ENCODE measurements at places on chromosomes 7 and 10. TPM values are rescaled to one million over a fixed set of nuclear protein-coding genes. Genes with fewer than 3 reads are reported as not detected.

- peaks cover 2% of the 10 kb centered on the region for H3K36me3 ChIP-seq
- H3K27me3 ChIP-seq: no peaks in the 10 kb centered on the region
- peak overlapping the region; percentile 80 for H3K4me3 ChIP-seq
Measured at GRCh38 chr7:77802557-77803405, 4.2 kb downstream of the PHTF2 start.

Gene SPDYE8
- total RNA-seq: not detected

Gene DPY19L1
- 19.4 TPM for total RNA-seq

DNA sequence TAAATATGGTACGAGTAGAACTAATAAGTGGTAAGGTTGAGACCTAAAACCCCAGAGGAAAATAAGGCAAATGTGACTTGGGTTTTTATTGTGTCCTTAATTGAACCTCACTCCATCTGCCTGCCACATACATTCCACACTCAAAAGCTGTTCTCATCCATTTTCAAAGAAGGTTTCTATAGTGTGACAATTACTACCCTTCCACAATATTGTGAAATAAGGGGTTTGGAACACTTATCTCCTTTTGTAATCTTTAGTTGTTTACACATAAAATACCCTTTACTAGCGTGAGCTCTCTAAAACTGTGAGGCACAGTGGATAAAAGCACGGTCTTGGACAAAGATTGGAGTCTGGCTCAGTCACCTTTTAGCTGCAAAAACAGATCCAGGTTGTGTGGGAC lies 166.6 kb downstream of the THSD7A start:
- H3K27me3 ChIP-seq: no peaks in the 10 kb centered on the region
- no peak for DNase-seq
- H3K4me3 ChIP-seq: no peak overlapping the region
- H3K4me1 ChIP-seq: no peaks in the 10 kb centered on the region

- no peaks in the 10 kb centered on the region for H3K27me3 ChIP-seq
- no peak overlapping the region for H3K4me3 ChIP-seq
- H3K4me1 ChIP-seq: no peaks in the 10 kb centered on the region
- no peaks in the 10 kb centered on the region for H3K36me3 ChIP-seq
- no peak overlapping the region for H3K27ac ChIP-seq
- DNase-seq: no peak
Measured at GRCh38 chr10:76558996-76559891, 1078.4 kb downstream of the KCNMA1 start.

DNA sequence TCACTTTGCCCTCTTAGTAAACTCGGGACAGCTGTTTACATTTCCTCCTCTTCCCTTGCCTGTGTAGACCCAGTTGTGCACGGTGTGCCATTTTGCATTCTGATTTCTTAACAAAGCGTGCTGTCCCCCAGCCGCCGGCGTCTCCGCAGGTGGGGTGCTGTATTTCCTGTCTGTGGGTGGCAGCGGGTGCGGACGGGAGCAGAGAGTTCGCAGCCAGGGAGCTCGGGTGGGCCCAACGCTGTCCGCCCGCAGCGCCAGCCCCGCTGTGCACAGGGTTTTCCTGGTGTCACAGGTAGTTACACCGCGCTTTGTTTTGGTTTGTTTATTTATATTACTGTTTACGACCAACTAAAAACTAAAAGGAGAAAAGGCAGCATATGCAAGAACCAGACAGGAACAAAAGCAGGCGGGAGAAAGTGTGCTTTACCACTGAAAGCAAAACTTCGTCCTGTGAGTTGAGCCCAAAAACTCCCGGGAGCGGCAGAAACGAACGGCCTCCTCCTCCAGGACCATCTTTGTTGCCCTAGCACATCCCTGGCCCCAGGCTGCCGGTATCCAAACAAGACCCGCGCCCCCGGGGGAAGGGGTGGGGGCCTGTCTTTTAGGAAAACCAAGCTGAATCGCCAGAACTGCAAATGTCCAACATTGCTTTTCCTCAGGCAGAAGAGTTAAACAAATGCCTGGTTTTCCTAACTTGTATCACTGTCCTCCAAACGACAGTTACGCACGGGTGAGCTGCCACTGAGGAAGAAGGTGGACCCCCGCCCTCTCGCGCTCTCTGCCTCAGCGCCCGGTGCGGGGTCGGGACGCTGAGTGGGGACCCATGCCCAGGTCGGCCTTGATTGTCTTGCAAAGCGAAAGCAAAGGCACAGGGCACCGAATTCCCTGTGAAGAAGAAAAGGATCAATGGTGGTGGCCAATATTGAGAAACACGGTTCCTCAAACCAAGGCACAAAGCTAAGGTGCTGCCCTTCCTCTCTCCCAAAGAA lies 45.9 kb upstream of the DRGX start:
- peaks cover 3% of the 10 kb centered on the region for H3K36me3 ChIP-seq
- H3K27ac ChIP-seq: no peak overlapping the region
- peak overlapping the region; percentile 62 for H3K4me3 ChIP-seq
- no peaks in the 10 kb centered on the region for H3K27me3 ChIP-seq
- no peak for DNase-seq
- H3K4me1 ChIP-seq: peaks cover 3% of the 10 kb centered on the region

DNA sequence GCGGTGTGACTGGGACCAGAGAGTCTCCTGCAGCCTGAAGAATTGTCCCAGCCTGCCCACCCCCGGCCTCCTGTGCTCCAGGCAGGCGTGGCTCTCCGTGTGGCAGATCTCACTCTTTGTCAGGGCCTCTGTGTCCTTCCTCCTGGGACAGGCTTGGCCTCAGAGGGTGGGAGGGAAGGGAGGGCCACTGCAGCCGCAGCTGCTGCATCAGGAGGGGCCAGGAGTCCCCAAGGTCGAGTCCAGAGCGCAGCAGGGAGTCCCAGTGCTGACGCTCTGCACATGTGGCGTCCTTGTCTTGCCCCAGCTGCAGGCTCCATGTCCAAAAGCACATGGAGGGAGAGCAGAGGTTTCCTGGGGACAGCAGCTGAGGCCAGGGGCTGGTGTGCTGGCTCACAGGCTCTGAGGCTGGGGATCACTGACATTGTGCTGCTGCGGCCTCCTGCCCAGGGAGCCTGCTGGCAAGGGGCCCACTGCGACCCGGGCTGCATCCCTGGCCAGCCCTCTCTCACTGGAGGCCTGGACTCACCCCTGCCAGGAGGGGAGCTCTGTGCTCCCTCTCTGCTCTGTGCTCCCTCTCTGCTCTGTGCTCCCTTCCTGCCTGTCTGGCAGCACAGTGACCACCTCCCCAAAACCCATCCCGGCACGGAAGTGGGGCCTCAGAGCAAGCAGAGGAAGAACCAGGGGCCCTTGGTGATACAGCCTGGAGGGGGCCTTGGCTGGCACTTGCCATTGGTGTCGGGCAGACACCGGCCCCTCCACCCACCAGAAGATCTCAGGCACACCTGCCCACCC lies 114.6 kb upstream of the RET start:
- H3K27me3 ChIP-seq: peaks cover 9% of the 10 kb centered on the region
- DNase-seq: no peak
- no peak overlapping the region for H3K4me3 ChIP-seq
- no peak overlapping the region for H3K27ac ChIP-seq
- H3K4me1 ChIP-seq: peaks cover 3% of the 10 kb centered on the region
- no peaks in the 10 kb centered on the region for H3K36me3 ChIP-seq

GRCh38 chr7:55432939-55433784 lies 68.0 kb downstream of the LANCL2 start:
- H3K4me1 ChIP-seq: peaks cover 18% of the 10 kb centered on the region
- H3K4me3 ChIP-seq: no peak overlapping the region
- no peaks in the 10 kb centered on the region for H3K36me3 ChIP-seq
- no peak for DNase-seq
- H3K27me3 ChIP-seq: no peaks in the 10 kb centered on the region

Gene LRMDA
- total RNA-seq: not detected

DNA sequence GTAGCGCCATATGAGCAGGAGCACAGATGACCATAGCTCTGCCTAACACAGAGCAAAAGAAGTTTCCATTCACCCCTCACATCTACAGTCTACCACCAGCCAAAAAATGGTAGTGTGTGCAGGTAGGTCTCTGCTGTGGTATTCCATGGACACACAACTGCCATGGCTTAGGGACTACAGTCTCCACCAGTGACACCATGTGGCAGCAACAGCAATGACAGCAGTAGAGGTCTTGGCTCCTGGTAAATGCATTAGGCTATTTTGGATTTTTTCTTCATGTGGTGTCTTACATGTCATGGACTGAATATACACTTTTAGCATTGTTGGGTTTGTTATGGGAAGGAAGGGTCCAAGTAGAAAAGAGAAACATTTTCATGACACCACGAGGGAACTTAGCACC lies 70.1 kb upstream of the CABCOCO1 start:
- H3K27ac ChIP-seq: no peak overlapping the region
- peaks cover 30% of the 10 kb centered on the region for H3K27me3 ChIP-seq
- H3K4me3 ChIP-seq: no peak overlapping the region
- no peak for DNase-seq
- no peaks in the 10 kb centered on the region for H3K4me1 ChIP-seq

Gene CFAP43
- total RNA-seq: not detected

- peaks cover 23% of the 10 kb centered on the region for H3K36me3 ChIP-seq
- peaks cover 32% of the 10 kb centered on the region for H3K4me1 ChIP-seq
- peak overlapping the region; percentile 80 for H3K27ac ChIP-seq
Measured at GRCh38 chr7:47967123-47967522, 12.3 kb downstream of the HUS1 start.

DNA sequence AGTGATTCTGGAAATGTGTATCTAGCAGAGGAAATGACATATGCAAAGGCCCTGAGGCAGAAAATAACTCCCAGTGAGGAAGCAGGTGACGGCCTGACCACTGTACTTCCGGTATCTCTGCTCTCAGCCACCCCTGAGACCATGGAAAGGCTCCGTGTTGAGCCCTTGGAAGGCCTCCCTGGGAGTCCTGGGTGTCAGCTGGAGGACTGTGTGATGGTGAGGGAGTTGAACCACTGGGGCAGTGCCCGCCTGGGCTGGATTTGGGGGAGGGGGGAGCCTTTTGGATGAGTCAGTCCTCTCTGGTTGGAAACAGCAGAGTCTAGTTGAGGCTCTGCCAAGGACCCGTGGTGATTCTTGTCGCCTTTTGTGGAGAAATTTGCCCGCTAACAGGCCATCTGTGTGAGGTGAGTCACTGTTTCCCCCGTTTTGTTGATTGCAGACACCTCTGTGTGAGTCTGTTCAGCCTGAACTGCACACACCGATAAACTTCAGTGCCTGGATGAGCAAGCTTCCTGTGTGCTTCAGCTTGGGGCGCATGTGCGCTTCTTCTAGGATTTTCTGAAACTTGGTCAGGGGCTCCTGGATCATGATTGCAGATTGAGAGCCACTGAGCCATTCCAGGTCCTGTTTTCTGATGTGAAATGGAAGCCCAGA lies 98.6 kb downstream of the GRK5 start:
- peak overlapping the region; percentile 96 for H3K27ac ChIP-seq
- peaks cover 46% of the 10 kb centered on the region for H3K4me1 ChIP-seq
- H3K27me3 ChIP-seq: peaks cover 7% of the 10 kb centered on the region
- DNase-seq: peak; percentile 50

Gene C7orf33
- total RNA-seq: not detected

Data from T-helper 17 cell (primary cell).